Myocyte (in vitro differentiated cells): ENCODE measurements at places on chromosomes 16 and 17. TPM values are rescaled to one million over a fixed set of nuclear protein-coding genes. Genes with fewer than 3 reads are reported as not detected.
A peak's percentile ranks its signal among the peaks of the same experiment; 100 is the strongest.

DNA sequence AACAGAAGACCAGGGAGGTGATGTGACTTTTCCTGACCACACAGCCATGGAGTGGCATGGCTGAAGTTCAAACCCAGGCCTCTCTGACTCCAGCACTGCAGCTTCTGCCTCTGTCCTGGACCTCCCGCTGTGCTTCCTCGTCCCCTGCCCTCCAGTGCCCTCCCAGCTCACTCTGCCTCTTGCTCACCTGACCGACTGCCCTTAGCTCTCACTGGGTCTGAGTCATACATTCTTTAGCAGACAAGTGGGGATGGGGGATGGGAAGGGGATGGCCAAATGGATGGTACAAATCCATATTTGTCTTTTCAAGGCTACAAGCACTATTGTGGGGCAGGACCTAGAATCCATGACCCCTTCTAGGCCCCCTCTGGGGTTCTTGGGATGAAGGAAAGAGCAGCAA, 33.0 kb downstream of the PITPNM3 start:
- no peak for DNase-seq

Gene OR1F1
- total RNA-seq, result not detected in 2 replicates

GRCh38 chr16:77336637-77337036, 98.2 kb downstream of the ADAMTS18 start:
- DNase-seq, result peak; percentile 15

DNA sequence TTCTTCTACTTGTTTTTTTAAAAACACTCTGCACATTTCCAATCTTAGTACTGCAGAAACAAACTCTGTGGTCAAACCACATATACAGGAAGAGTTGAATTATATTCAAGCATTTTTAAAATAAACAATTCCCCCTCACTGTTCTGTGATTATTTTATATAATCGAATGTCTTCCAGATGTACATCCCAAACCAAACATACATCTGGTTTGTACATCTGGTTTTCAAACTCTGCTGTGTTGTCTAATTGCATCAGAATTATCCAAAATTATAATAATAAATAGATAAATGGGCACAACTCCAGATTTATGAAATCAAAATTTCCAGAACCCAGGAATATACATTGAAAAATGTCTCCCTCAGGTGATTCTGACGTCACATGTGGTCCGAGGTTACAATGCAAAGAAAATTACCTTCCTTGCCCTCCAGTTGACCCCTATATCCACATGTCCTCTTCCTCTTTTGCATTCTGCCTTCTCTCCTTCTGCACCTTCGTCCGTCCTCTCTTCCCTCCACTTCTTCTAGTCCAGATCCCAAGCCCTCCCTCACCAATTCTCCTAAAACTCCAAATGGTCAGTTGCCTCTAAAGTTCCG, 13.3 kb upstream of the CCDC144A start:
- no peak for DNase-seq

Gene GP1BA
- not detected in 2 replicates for total RNA-seq

DNA sequence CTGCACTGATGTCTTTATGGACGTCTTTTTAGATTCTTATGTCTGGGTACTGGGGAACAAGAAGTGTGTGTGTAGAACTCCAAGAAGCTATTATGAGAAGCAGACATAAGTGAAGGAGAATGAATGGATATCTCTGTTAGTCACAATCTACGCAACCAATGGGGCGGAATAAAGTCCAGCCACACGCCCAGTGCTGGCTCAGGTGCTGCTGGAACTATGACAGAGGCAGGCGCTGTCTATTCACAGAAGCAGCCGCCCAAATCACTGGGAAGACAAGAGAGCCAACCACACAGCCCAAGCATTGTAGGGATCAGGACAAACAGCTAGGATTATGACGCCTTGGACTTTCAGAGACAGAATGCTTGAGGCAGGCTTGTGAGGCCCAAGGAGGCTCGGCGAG, 43.9 kb upstream of the ICAM2 start:
- DNase-seq, result no peak

DNA sequence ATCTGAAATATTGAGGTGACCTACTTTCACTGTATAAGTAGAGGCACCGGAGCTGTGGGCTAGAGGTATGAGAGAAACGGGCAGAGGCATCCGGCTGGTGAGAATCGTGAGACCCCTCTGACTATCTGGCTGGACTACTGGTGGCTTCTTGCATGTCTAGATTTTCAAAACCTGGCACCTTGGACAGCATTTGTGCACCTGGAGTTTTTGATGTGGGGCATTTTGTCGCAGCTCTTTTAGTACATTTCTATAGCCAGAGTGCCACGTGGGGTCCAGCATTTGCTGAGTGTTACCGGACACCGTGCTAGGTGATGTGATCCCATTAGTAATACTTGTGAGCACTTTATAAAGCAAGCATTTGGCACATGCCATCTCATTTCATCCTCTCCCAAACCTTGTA, 32.6 kb upstream of the SHISA9 start:
- no peak for DNase-seq

Gene KCNG4
- total RNA-seq, result 0.05 TPM in 2 replicates

Gene SMPD3
- total RNA-seq, result 0.05 TPM in 1 of 2 replicates, not detected in the other

- peak; percentile 97 for DNase-seq
Measured at GRCh38 chr17:78359997-78360370, at the start of gene SOCS3. SOCS3 (minus strand) TSS chr17:78360077; CDS start chr17:78359095, 982 bp downstream.

- no peak for DNase-seq
Measured at GRCh38 chr17:57726213-57726790, 18.8 kb downstream of the CCDC182 start.

DNA sequence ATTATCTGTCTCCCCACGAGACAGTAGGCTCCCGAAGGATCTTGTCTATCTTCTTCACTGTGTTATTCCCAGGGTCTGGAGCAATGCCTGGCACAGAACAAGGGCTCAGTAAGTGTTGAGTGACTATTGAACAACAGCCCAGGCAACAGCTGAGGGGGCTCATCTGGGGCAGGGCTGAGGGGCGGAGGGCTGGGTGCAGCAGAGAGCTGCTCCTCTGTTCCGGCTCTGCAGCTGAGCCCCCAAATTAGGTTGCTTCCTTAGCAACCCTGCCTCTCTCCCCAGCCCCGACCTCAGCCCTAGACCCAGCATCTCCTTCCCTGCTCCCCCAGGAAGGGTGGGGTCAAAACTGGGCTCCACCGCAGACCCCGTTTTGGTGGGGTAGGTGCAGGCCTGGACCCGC, 32.2 kb downstream of the ITGAE start:
- no peak for DNase-seq

DNA sequence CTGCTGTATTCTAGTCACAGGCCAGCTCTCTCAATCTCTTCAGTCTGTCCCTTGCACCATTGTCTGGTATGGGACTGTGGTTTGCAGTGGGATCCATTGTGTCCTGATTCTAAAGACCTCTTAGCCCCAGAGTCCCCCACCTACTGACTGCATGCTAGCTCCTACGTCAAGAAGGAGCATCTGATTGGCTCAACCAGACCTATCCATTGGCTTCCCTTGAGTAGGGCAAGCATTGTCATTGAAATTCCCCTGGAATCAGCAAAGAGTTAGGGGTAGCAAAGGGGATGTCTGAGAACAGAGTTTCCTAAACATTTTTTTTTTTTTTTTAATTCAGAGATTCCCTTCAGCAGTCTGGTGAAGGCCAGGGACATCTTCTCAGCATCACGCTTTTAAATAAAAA, 175.3 kb upstream of the MPHOSPH6 start:
- no peak for DNase-seq

Gene CD19
- not detected in 2 replicates for total RNA-seq

DNA sequence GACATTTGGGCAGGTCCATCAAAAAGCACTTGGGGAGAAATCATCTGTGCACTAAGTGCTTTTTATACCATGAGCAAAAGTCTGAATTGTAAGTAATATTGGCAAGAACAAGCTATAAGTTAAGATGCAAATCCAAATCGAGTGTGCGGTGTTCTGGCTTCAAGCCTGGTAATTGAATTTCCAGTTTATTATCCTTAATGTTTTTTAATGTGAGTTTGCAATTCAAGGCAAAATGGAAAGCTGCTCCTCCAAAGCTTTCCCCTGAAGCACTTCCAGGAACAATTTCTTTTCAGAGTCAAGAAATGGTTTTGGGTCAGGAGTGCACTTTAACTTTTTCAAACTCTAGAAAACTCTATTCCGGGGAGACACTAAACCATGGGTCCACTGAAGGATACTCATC, 445.7 kb downstream of the TOX3 start:
- DNase-seq, result no peak

GRCh38 chr16:88327561-88328312, 55.0 kb upstream of the ZNF469 start:
- no peak for DNase-seq

Gene ASGR2
- total RNA-seq, result not detected in 2 replicates

GRCh38 chr16:28288114-28288513, 4.2 kb upstream of the SBK1 start:
- peak; percentile 73 for DNase-seq

DNA sequence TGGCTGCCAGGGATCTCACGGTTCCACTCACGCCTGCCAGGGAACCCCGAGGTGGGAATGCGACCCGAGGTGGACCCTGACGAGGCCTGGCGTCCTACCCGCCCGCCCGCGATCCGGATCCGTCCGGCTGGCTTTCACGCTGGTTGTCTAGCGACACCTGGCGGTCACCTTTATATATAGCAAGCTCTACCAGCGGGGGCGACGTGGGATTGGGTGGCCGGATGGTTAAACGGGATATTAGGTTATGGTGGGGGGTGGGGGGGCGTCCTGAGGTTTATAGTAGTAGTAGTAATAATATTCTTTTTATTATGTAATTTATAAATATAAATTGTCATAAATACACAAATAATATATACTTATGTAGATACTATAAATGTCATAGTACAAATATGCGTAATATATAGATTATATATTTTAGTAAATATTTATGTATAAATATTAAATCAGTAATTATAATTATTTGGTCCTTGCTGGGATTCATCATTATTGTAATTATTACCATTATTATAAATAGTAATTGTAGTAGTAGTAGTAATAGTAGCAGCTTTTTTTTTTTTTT, 136.9 kb downstream of the KCNJ12 start:
- peak; percentile 81 for DNase-seq

Gene TOX3
- not detected in 2 replicates for total RNA-seq

GRCh38 chr16:78386557-78387324, 287.3 kb downstream of the WWOX start:
- DNase-seq, result no peak

DNA sequence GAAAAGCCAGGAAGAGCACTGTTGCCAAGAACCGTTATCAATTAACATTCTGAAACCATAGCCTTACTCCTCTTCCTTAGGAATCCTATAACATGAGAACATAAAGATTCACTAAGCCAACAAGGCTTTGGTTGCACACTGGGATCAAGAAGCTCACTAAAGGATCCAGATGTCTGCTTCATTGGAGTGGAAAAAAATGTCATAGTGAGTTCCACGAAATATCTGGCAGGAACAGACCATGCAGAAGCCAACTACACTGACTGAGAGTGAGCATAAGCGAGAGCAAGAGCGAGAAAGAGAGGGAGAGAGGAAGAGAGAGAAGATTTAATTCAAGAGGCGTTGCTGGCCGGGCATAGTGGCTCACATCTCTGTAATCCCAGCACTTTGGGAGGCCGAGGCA, 13.4 kb upstream of the MEIOC start:
- DNase-seq, result no peak

DNA sequence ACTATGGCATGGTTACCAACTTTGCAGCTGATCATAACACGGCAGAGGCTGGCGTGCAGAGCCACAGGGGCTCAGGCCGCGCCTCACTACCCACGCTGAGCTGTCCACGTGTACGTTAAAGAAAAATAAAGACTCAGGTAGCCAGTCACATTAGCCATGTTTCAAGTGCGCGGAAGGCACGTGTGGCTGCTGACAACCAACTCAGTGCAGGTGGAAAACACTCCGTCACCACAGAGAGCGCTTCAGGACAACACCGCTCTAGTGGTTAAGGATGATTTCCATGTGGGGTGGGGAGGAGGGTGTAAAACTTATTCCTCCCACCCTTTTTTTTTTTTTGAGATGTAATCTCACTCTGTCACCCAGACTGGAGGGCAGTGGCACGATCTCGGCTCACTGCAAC, 33.8 kb downstream of the ZCCHC14 start:
- DNase-seq, result no peak

GRCh38 chr17:67503184-67503583, 126.1 kb downstream of the PITPNC1 start:
- DNase-seq, result no peak

DNA sequence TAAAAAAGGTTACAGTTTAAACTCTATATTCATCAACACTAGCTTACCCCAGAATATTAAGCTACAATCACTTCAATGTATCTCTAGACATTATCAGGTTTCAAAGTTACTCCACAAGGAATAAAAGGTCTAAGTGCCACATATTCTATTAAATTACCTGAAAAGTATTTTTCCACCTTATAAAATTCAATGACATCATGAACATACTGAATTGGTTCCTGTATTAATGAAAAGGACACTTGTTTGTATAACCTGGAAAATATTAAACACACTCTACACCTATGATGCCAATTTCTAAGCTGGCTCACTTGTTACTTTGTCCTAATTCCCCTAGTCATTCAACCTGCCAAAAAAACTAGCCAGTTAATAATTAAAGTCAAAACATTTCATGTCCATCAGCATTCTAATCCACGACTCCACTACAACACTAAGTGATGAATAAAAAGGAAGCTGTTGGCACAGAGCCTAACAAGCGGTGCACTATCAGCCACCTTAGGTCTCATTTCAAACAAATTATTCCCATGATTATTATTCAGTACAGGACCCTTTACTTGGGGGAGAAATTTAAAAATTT, 12.2 kb downstream of the MED13 start:
- DNase-seq, result no peak

Gene PNMT
- 0.96 and 1.7 TPM in 2 replicates for total RNA-seq

DNA sequence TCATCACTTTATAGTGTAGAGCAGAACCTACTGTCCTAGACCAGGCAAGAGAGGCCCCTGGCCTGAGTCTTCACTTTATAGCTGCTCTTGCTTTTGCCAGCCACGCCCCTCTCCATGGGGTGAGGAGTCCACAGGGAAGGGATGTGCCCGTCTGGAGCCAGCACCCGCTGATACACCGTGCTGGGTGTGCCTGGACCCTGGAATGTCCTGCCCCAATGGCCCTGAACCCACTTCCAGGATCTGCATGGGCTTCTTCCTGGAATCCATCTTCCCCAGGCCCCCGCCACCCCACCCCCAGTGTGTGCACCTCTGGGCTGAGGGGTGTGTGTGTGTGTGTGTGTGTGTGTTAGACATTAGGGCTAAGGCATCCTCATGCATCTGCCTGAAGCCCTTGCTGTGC, 44.9 kb downstream of the MEOX1 start:
- no peak for DNase-seq

Gene CCL4
- not detected in 2 replicates for total RNA-seq

DNA sequence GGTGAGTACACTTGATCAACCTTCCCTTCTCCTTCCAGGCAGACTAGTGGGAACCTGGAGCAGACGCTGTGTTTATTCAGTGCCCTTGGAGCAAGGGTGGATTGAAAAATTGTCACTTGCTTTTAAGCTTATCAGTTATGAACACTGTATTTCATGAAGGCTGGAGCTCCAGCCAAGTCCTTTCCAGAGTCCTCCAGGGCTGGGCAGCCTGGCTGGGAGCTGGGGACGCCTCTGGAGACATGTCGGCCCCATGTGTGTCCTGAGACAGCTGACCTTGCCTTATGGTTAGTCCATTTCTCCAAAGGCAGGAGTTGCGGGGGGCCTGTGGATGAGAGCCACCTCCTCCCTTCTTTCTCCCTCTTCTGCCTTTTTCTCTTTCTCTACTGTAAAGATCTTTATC, 67.0 kb downstream of the RAP1GAP2 start:
- DNase-seq, result no peak
